ENCODE measurements at places on chromosomes 12 and 14. TPM values are rescaled to one million over a fixed set of nuclear protein-coding genes. Genes with fewer than 3 reads are reported as not detected.
A peak's percentile ranks its signal among the peaks of the same experiment; 100 is the strongest.

EFS gene
- total RNA-seq, result 31.9 TPM

CMA1 gene
- not detected for total RNA-seq

MYF5 gene
- not detected for total RNA-seq

OTOGL gene
- 0.21 TPM for total RNA-seq

RFX4 gene
- total RNA-seq, result not detected

SDR9C7 gene
- total RNA-seq, result not detected

ZDHHC22 gene
- total RNA-seq, result 0.16 TPM

DNAI7 gene
- total RNA-seq, result not detected

KRT73 gene
- not detected for total RNA-seq

KRT4 gene
- total RNA-seq, result not detected

DNA sequence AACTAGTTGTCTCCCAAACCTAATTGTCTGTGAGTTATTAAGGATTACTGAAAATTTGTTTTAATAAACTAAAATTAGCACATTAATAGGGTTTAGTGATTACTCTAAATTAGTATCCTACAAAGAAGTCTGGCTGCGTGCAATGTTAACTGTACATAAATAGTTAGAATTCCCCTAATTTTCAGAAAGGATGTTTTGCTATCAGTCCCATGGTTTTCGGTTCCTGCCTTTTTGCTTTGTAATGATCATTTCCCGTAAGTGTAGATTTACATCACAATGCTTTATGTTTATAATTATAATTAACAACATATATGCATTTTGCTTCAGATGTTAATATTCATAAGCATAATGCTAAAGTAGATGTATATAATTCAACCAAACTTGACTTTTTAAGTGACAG, 19.8 kb upstream of the LYZ start:
- peaks cover 8% of the 10 kb centered on the region for H3K4me1 ChIP-seq
- no peak for DNase-seq
- no peak overlapping the region for H3K27ac ChIP-seq
- no peaks in the 10 kb centered on the region for H3K36me3 ChIP-seq

GRCh38 chr14:37602605-37603453, 7.4 kb downstream of the TTC6 start:
- H3K4me3 ChIP-seq, result no peak overlapping the region
- no peak overlapping the region for H3K27ac ChIP-seq
- no peak for DNase-seq
- H3K4me1 ChIP-seq, result peaks cover 23% of the 10 kb centered on the region
- peaks cover 89% of the 10 kb centered on the region for H3K27me3 ChIP-seq
- no peaks in the 10 kb centered on the region for H3K36me3 ChIP-seq

GRCh38 chr14:71246539-71246938, 339.3 kb downstream of the PCNX1 start:
- no peak for DNase-seq
- H3K4me3 ChIP-seq, result no peak overlapping the region
- no peak overlapping the region for H3K27ac ChIP-seq

GRCh38 chr14:61494018-61494417, 172.6 kb downstream of the PRKCH start:
- peaks cover 6% of the 10 kb centered on the region for H3K4me1 ChIP-seq
- no peak overlapping the region for H3K27ac ChIP-seq
- H3K27me3 ChIP-seq, result no peaks in the 10 kb centered on the region
- H3K36me3 ChIP-seq, result no peaks in the 10 kb centered on the region
- H3K4me3 ChIP-seq, result no peak overlapping the region

DNA sequence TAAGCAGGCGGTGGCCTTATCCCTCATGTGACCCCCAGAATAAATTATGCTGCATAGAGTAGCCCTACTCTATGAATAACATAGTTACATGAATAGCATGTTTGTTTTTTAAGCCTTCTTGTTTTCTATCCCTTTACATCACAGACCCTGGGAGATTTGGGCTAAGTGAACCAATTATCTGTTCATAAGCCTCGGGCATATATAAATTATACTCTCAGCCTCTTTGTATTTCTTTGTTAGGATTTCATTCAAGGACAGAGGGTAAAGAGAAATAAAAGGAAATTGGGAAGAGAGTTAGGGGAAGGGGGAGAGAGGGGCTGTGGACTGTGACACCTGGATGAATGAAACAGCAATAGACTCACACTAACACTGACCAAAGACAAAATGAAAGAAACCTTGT, 35.3 kb upstream of the RTRAF start:
- H3K36me3 ChIP-seq, result peaks cover 12% of the 10 kb centered on the region
- no peak overlapping the region for H3K27ac ChIP-seq
- H3K4me1 ChIP-seq, result peaks cover 4% of the 10 kb centered on the region
- no peak overlapping the region for H3K4me3 ChIP-seq

GRCh38 chr14:102545461-102546265, 36.1 kb upstream of the ANKRD9 start:
- DNase-seq, result no peak
- H3K4me3 ChIP-seq, result no peak overlapping the region
- H3K36me3 ChIP-seq, result no peaks in the 10 kb centered on the region
- peaks cover 17% of the 10 kb centered on the region for H3K27me3 ChIP-seq
- no peak overlapping the region for H3K27ac ChIP-seq

DNA sequence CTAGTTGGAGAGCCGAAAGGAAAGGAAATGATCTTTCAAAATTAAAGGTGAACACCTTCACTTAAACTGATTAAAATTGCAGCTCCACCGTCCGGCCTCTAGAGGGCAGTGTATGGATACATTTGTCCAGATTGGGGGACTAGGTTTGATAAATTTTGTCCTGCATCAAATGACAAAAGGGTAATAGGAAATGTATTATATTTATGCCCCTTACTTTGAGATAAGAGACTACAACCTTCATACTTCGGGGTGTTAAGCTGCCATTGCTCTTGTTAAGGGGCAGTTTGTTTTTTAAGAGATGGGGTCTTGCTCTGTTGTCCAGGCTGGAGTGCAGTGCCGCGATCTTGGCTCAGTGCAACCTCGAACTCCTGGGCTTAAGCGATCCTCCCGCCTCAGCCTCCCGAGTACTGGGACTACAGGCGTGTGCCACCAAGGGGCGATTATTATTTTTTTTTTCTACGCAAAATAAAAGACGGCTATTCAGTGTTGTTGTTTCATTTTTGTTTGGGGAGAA, 818 bp upstream of the SUOX start:
- peak overlapping the region; percentile 87 for H3K27ac ChIP-seq
- peaks cover 24% of the 10 kb centered on the region for H3K36me3 ChIP-seq
- DNase-seq, result no peak
- H3K27me3 ChIP-seq, result no peaks in the 10 kb centered on the region

- peaks cover 62% of the 10 kb centered on the region for H3K27me3 ChIP-seq
- no peak overlapping the region for H3K4me3 ChIP-seq
- no peak for DNase-seq
- no peak overlapping the region for H3K27ac ChIP-seq
- no peaks in the 10 kb centered on the region for H3K36me3 ChIP-seq
Observed at GRCh38 chr12:57539-57938, 9.0 kb upstream of the IQSEC3 start.

DNA sequence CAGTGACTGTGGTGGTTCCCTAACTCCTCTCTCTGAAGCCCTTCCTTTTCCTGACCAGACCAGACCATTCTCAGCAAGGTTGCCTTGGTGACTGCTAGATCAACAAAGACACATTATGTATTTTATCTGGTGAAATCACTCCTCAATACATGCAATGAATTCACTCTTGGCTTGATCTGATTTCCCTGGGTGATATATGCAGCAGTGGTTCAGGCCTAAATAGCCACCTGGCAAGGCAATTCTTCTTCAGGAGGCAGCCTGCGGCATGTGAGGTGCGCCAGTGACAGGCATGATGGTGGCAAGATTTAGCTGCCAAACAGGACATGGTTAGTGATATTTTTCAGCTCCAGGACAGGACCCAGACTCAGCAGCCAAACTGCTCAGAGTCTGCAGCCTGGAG, 350.3 kb upstream of the CCDC196 start:
- no peaks in the 10 kb centered on the region for H3K4me1 ChIP-seq
- no peaks in the 10 kb centered on the region for H3K27me3 ChIP-seq
- no peak overlapping the region for H3K4me3 ChIP-seq
- DNase-seq, result no peak
- no peaks in the 10 kb centered on the region for H3K36me3 ChIP-seq

DNA sequence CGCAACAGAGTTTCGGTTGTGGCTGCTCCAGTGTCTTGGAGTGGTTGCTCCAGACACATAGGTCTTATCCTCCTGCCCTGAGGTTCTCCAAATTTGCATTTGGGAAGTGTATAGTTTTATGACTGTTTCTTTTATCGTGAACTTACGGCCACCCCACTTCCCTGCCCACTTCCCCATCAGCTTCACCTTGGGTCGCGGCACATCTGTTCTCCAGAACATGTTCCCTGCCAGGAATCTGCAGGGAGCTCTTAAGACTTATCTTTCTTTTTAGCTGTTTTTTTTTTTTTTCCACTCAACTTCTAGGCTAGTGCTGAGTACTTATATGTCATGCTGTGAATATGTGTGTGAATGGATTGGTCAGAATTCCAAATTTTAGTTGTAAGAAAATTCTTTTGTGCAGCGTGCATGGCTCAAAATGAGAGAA, 75.4 kb downstream of the ETV6 start:
- peak overlapping the region; percentile 46 for H3K4me3 ChIP-seq
- DNase-seq, result no peak
- H3K27me3 ChIP-seq, result no peaks in the 10 kb centered on the region
- H3K36me3 ChIP-seq, result peaks cover 2% of the 10 kb centered on the region
- peak overlapping the region; percentile 87 for H3K27ac ChIP-seq

- H3K27me3 ChIP-seq, result no peaks in the 10 kb centered on the region
- no peak overlapping the region for H3K4me3 ChIP-seq
- H3K27ac ChIP-seq, result no peak overlapping the region
- H3K36me3 ChIP-seq, result no peaks in the 10 kb centered on the region
- no peaks in the 10 kb centered on the region for H3K4me1 ChIP-seq
Observed at GRCh38 chr14:44701563-44702263, 194.6 kb upstream of the FSCB start.

DNA sequence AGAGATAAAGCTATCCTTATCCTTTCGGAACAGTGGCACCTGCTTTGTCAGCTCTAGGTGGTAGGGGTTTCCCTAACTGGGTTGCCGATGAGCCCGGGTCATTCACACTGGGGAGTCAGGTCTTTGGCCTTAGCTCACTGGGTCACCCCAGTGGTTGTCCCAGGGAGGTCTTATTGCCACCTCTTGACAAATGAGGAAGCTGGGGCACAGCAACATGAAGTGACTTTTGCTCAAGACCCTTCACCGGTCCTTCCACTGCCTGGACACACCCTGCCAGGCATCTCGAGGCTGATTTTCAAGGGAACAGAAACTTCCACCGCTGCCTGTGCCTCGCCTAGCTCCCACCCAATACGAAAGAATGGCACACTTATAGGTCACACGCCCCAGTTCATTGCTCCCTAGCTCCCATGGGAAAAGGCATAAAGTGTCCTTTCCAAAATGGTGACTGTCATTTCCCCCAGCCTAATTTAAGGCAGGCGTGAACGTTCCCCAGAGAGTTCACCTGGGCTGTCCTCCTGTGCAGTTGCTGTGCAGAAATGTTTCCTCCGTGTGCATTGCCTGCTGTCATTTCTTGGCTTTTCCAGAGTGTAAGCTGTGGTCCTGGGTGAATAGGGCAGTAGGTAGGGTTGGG, 156.1 kb upstream of the CCND2 start:
- no peaks in the 10 kb centered on the region for H3K36me3 ChIP-seq
- H3K4me1 ChIP-seq, result peaks cover 4% of the 10 kb centered on the region
- H3K27ac ChIP-seq, result no peak overlapping the region

DNA sequence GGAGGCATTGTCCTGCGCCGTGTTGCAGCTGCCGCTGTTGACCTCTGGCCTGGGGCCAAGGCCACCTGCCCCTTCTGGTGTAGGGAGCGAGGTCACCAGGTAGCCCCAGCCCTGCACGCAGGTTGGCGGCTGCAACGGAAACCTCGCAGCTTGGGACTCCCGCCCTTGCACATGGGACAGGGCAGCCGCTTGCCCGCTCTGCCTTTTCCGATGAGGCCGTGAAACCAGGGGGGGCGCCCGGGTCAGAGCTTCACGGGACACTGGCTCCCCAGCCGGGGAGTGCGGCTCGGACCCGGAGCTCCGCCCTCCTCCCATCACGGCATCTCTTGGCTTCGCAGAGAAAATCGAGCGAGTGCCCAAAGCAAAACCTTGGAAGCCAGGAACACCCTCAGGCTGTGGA, 25.4 kb downstream of the DNAH10 start:
- H3K27me3 ChIP-seq, result peaks cover 40% of the 10 kb centered on the region
- no peak for DNase-seq
- no peak overlapping the region for H3K4me3 ChIP-seq
- no peaks in the 10 kb centered on the region for H3K36me3 ChIP-seq
- H3K4me1 ChIP-seq, result no peaks in the 10 kb centered on the region

DNA sequence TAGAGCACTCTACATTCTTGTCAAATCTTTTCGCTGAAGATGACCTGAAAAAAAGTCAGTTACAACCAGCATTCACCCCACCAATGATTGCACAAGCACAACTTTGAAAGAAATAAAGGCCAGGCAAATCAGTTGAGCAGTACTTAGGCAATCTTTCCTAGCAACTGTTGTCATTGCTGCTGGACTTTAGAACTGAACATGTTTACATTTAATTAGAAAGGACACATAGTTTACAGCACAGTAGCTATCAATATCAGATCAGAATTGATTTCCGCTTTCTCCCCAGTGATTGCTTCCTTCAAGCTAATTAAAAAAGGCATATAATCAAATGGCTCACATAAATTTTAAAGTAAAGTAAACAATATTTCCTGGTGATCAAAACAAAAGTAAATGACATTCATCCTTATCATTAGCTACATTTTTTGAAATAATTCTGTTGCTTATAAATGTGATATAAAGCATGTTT, 128.4 kb downstream of the FOXA1 start:
- no peak for DNase-seq

- H3K27ac ChIP-seq, result no peak overlapping the region
- no peaks in the 10 kb centered on the region for H3K4me1 ChIP-seq
- no peaks in the 10 kb centered on the region for H3K27me3 ChIP-seq
- no peaks in the 10 kb centered on the region for H3K36me3 ChIP-seq
- no peak overlapping the region for H3K4me3 ChIP-seq
Observed at GRCh38 chr14:25220514-25220913, 170.6 kb upstream of the STXBP6 start.

DNA sequence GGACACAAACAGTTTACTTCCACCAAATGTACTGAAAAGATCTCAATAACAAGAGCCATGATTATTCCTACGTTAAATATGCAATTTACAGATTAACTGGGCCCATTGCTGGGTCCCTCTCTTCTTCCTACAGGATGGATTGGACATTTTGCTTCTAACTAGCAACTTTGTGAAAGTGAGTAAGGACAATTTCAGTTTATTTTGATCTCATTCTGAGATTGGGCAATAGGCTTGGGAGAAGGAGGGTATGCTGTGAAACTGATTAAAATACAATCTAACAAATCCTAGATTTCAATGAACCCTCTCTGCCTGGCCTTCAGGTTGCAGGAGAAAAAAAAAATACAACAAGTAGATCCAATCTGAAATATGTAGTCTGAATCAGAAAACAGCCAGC, 121.5 kb downstream of the PRKD1 start:
- H3K36me3 ChIP-seq, result no peaks in the 10 kb centered on the region
- no peak for DNase-seq
- H3K27ac ChIP-seq, result peak overlapping the region; percentile 45
- peaks cover 12% of the 10 kb centered on the region for H3K4me1 ChIP-seq
